ENCODE measurements at places on chromosomes 6 and 20. TPM values are rescaled to one million over a fixed set of nuclear protein-coding genes. Genes with fewer than 3 reads are reported as not detected.

DUSP15 gene
- total RNA-seq = not detected

LCA5 gene
- 2.0 TPM for total RNA-seq

PRL gene
- not detected for total RNA-seq

DNA sequence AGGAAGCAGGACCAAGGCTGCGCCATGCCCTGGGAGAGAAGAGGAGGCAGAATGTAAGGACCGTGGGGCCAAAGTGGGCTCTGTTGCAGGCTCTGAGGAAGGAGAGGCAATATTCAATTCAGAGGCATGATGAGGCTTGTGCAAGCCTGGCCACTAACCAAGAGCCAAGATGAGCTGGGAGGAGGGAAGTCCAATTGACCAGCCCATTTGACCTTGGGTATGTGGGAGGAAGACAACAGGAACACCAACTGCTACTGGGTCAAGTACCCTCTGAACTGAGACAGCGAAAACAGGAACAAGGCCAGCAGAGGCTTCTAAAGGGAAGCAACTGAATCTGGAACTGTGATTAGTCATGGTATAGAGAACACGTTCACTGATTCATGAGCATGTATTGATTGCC lies 779.6 kb downstream of the MAFB start:
- no peak for DNase-seq

DNA sequence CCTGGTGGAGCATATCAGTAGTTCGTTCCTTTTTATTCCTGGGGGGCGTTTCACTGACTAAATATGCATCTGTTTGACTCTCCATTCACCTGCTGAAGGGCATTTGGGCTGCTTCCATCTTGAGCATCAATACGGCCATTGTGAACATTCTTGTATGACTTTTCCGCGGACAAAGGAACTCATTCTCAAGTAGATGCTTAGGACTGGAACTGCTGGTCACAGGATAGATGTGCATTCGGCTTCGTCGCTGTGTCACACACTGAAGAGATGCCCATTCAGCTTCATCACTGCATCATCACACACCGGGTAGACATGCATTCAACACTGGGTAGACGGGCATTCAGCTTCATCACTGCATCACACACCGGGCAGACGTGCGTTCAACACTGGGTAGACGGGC lies 95.3 kb downstream of the TAF4 start:
- no peak for DNase-seq

GRCh38 chr6:17525637-17526036 lies 74.5 kb upstream of the FAM8A1 start:
- no peak for DNase-seq

- DNase-seq = peak; percentile 86
Observed at GRCh38 chr6:84618836-84619235, 145.6 kb downstream of the TBX18 start.

GRCh38 chr6:45631396-45631795 lies 253.7 kb upstream of the SUPT3H start:
- DNase-seq = no peak

DNA sequence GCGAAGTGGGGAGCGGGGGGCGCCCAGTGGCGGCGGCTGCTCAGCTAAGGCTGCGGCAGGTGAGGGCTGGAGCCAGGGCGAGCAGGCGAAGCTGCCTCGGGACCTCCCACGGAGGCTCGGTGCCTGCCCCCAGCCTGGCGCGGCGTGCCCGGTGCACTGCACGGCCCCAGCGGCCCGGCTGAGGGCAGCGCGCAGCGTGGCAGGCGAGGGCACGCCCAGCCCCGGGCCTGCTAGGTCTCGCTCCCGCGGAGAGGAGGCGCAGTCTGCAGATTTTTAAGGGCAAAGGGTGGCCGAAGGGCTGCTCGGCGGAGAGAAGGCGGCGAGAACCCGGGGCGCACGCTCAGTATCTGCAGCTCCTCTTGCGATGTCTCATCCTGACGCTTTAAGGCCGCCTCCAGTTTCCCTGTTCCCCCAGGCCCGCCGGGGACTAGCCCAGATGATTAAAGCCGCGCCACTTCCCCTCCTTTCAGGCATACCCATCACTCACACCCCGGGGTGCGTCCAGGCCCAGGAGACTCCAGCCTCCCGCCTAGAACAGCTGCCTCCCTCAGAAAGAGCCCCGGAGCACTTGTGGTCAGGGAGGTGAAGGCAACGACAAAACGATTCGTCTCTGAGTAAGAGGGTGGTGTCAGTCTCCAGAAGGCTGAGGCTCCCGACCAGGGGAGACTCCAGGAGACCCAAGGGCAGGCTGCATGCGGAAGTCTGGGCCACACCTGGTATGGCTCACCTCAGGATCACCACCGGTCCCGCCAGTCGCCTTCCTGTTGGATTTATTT lies at the start of gene FERMT1:
Gene FERMT1, minus strand, starts transcription at position 158 of the 776 bp plus-strand sequence. CDS start 3,476 bp downstream, outside the sequence.
- peak; percentile 54 for DNase-seq

GRCh38 chr6:70629929-70630328 lies 37.8 kb upstream of the SMAP1 start:
- DNase-seq = no peak
